ENCODE measurements at places on chromosomes 13 and 19.

- DNase-seq = no peak
These were observed 49.9 kb downstream of the UGGT2 start for GRCh38 chr13:96003304-96003703.

DNA sequence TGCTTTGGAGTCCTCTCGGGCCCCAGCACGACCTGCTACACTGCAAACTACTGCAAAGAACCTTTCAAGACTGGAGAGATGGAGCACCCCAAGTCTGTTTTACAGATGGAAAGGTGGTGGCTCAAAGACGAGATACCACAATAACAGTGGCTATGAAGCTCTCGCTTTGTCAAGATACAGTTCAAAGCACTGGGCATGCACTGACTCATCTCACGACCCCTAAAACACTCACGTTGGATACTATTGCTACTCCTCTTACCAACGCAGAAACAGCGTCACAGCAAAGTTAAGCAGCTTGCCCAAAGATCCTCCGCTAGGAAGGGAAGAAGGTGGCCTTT is 24.0 kb upstream of the LAIR1 start:
- DNase-seq = no peak

DNA sequence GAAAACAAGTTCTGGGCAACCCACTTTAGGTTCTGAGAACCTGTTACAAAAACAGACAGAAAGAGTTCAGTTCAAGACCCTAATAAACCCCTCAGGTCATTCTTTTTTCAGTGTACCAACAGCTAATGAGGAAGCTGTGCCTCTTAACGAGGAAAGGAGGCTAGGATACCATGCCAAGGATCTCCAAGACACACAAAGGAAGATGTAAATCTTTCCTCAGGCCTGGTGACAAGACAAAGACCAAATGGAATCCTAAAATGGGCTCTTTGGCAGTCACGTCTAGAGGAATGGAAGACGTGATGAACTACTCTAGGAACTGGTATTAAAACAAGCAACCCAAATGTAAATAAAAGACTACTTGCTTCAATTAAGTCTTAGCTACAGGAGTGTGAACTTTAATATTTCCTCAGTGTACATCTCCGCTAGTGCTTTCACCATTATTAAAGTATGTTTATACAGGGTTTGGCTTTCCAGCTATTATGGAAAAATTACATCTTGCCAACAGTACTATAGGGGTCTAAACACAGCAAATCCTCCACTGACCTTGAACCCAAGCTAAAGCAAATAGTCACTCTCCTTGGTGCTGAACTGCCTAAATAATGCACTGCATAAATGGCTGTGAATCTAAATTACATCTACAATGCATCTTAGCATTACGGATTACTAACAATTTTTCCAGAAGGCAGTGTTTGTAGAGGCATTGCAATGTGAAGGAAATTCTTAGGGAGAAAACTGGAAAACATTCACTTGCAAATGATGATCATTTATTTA is 42.3 kb downstream of the ENOX1 start:
- no peak for DNase-seq

- DNase-seq = no peak
These were observed 1.5 kb upstream of the TMEM145 start for GRCh38 chr19:42311657-42312056.

DNA sequence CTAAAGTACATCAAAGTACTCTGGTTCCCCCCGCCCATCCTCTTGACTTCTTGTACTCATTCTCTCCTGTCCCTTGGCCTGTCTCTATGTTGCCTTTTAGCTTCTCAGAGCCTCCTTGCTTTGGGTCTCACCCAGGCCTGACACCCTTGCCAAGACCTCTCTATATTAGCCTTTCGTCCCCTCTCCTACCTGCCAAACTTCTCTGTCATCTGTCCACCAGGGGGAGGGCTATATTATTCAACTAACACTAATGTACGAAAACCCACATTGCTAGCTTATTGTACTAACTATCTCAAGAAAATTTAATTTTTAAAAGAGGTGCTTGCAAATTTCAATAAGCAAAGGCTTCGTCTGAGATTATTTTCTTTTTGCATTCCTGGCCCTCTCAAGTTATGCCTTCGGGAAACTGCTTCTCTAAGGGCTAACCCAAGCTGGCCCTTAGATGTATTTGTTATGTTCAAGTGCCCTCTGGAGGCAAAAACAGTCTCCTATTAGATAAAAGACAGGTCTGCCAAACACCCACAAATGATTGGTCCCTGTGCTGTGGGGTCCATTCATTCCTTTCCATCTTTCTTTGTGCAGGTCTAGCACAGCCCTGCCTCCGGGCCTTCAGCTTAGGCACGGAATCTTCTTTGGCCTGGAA is 6.3 kb upstream of the MRPS31 start:
- peak; percentile 64 for DNase-seq

GRCh38 chr13:106593132-106593531 is 25.2 kb upstream of the ARGLU1 start:
- no peak for DNase-seq
